ENCODE measurements at places on chromosomes 4 and X.

GRCh38 chrX:413322-414201, 26.9 kb upstream of the PPP2R3B start:
- no peak for DNase-seq

DNA sequence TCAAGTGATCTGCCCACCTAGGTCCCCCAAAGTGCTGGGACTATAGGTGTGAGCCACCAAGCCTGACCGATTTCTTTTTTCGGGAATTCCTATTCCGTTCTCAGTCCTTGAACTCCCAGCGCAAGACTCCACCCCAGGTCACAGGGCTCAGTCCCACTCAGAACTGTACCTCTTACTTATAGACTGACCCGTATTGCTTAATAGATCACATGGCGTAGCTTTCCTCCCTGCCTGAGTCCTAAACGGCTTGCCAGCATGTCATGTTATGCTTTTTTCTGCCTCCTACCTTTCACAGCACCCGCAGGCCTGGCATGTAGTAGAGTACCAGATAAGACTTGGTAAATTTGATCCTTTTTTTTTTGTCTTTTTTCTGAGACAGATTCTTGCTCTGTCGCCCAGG, 22.4 kb downstream of the SAT1 start:
- DNase-seq: no peak

DNA sequence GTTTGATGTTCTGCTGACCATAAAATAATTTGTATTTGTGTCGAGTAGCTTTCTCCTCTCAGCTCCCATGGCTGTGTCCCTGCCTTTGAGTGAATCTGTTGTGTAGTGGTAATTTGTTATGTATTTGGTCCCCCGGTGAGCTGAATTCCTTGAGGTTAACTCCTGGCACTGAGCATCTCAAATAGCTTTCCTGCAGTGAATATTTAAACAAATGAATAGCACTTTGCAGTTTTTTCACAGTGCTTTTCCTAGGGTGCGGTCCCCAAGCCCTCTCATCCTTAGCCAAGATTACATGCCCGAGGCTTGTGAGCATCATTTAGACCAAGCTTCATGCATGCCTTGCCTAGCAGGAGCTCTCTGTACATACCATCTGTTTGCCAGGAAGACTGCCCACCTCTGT, 74.2 kb downstream of the CLDN34 start:
- DNase-seq: no peak

- DNase-seq: no peak
Observed at GRCh38 chrX:18491587-18492340, 66.4 kb downstream of the CDKL5 start.

DNA sequence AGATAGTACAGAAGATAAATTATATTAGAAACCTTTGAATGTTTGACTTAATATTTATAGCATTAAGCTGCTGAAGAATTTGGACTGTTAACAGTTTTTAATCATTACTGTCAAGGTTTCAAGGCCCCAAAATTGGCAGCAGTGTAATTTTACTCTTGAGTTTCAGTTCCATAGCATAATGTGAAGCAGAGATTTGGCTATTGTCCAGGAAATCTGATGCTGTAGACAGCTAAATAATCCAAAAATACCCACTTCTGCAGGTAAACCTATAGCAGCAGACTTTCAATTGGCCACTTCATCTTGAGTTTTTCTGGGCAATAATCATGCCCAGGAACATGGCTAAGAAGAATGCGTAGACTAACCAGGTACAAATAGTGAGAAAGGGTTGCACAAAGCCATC, 85.0 kb downstream of the RCHY1 start:
- no peak for DNase-seq

DNA sequence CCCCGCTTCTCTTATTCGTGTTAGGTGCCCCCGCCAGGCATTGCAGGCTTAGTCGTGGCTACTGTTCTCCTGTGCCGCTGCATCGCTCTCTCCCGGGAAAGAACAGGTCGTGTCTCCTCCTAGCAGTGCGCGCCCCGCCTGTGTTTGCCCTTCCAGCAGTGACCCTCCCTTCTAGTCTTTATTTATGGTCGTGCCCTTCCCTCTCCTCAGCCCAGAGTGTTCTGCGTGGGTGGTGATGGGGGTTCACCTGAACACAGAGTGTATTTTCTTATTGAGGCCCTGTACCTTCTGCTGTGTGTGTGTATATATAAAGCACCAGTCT, 15.2 kb downstream of the USP11 start:
- DNase-seq: no peak

DNA sequence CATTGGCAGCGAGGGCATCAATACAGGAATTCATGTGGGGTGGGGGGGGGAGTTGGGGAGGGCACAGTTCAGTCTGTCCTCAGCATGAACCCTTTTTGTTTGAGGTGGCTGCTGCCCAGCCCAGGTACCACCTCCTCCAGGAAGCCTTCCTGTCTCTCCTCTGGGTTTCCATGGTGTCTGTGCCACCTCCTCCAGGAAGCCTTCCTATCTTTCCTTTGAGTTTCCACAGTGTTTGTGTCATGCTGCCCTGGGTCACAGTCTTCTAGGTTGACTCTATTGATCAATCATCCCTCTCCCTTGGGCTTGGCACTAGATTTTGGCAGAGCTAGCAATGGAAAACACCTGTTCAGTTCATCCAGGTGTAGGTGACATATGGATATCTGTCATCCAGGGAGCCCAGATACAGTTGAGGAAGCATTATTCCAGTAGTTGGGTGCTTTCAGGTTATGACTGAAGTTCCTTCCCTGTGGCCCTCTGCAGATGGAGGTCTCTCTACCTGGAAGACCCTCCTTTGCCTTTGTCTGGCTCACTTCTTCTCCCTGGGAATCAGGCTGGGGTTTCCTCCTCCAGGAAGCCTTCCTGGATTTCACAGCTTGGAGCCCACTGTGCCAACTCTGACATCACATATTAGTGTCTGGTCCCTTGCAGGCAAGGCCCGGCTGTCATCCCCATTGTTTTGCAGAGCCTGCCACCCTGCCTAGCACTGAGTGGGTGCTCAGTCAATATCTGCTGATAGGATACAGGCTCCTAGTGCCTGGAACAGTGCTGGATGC, 96.6 kb downstream of the SORCS2 start:
- no peak for DNase-seq

DNA sequence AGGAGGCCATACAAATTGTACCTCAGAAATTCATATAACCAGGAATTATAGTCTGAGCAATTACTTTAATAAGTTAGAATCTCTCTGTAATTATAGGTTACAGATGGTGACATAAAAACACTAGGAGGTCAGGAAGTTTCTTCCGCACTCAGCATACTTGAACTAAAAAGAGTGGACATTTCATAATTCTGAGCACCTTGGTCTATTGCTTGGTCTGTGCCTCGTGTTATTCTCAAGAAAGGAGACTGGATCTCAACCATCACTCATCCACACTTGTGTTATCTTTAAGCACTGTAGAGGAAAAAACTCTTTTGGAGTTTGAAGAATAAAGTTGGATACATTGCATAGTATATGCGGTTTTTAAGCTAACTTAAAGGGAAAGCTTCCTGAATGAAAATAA, 91.1 kb downstream of the SYNPO2 start:
- DNase-seq: no peak

- DNase-seq: no peak
Observed at GRCh38 chrX:17414027-17414658, 39.1 kb downstream of the NHS start.

DNA sequence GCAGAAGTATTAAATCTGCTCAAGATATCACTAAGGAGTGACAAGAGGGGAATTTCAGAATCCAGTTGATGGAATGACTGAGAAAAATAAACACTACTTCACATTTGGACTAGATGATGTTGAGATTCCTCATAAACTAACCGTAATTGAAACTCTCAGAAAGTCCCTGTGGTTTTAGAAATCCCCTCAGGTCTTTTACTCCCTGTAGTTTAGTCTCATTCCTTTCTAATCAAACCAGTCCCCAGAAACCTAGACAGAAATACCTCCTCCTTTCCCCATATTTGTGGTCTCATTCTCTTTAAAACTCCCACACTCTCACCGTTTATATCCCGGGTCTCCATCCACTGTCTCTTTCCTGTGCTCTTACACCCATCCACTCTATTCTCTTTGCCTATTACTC, 15.0 kb upstream of the TLR1 start:
- DNase-seq: no peak

- no peak for DNase-seq
Observed at GRCh38 chr4:52106191-52106590, 55.1 kb downstream of the SPATA18 start.

GRCh38 chr4:99634742-99635360, 22.8 kb downstream of the C4orf54 start:
- DNase-seq: no peak

GRCh38 chr4:8461086-8461485, 20.5 kb downstream of the TRMT44 start:
- no peak for DNase-seq

GRCh38 chr4:156495836-156496235, 475.8 kb downstream of the PDGFC start:
- no peak for DNase-seq

- no peak for DNase-seq
Observed at GRCh38 chr4:99872570-99872969, 21.7 kb downstream of the LAMTOR3 start.

DNA sequence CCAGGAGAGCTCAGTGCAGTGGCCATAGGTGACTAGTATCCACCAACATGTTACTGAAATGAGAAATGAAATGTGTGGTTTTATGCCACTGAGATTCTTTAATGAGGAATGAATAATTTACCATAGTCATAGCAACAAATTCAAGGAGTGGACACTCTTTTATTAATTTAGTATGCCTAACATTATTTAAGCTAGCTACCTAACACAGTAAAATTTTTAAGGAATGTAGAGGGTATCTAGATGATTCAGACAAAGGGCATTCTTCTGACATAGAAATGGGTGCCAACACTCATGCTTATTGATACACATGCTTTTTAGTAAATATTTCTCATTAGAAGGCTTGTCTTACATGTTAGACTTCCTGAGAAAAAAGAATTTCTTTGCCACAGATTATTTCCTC, 33.3 kb upstream of the SULT1B1 start:
- DNase-seq: no peak

- no peak for DNase-seq
Observed at GRCh38 chr4:47668810-47669408, 169.0 kb downstream of the CORIN start.

GRCh38 chr4:164402554-164402953, 351.4 kb upstream of the SMIM31 start:
- no peak for DNase-seq

- no peak for DNase-seq
Observed at GRCh38 chr4:147017081-147017480, 71.4 kb upstream of the TTC29 start.

DNA sequence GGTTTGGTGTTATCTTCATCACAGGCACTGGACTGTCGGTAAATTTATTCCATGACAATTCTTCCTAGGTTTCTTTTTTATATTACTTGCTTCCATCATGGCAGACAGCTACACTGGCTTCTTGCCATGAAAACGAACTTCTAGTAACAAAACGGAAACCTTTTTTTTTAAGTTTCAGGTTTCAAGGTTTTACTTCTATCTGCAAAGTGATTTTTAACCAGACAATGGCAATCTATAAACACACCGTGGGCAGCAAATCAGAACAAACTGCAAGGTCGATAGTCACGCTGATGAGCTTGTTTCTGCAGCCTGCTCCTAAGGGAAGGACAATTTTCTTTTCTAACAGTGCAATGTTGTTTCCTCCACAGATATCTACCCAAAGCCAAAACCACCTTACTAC, 29.9 kb downstream of the XG start:
- no peak for DNase-seq

GRCh38 chrX:124497386-124497785, 151.0 kb downstream of the SH2D1A start:
- no peak for DNase-seq

GRCh38 chrX:42107495-42108488, 184.4 kb upstream of the CASK start:
- DNase-seq: no peak

- no peak for DNase-seq
Observed at GRCh38 chrX:67692246-67692645, 148.4 kb downstream of the AR start.

- no peak for DNase-seq
Observed at GRCh38 chrX:109880629-109881028, 122.3 kb upstream of the TMEM164 start.

- no peak for DNase-seq
Observed at GRCh38 chrX:24055043-24055356, 244 bp downstream of the EIF2S3 start.

GRCh38 chrX:38985375-38985774, 184.1 kb downstream of the MID1IP1 start:
- DNase-seq: no peak

- DNase-seq: no peak
Observed at GRCh38 chr4:184907216-184907615, 81.4 kb upstream of the ACSL1 start.

- no peak for DNase-seq
Observed at GRCh38 chr4:53713296-53713695, 122.0 kb upstream of the LNX1 start.

DNA sequence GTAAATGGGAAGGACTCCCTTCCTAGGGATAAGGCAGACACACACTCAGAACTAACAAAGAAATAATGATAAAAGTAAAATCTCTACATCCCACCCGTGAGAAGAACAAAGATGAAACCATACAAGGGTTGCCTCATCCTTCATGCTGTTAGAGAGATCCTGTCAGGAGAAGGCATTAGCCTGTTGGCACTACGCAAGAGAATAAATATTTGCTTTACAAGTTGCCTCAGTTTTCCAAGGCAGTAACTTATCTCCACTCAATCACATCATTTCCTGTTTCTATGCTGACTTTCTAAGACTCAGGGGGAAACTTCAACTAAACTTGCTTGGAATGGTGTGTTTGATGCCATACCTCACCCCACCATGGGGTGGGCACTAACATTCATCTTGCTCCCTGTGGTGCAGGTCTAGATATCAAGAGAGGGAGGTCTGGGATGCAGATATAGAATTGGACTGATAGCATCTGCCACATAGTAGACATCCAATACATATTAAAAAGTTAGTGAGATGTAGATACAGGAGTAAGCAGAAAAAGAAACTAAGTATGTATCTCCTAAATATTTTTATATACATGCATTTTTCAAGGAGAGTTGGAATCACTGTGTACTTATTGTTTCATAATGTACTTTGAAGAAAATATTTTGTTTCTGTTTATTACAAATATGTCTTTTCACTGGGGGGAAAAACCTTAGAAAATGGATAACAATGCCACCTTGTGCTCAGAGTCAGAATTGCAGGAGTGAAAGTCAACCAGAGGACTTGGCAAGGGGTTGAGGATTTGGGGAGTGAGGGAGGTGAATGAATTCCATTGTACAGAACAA, 57.2 kb upstream of the BEX4 start:
- no peak for DNase-seq

GRCh38 chrX:151697522-151697921, 2.3 kb downstream of the PRRG3 start:
- DNase-seq: no peak

- no peak for DNase-seq
Observed at GRCh38 chrX:68669094-68669860, 21.8 kb downstream of the STARD8 start.

DNA sequence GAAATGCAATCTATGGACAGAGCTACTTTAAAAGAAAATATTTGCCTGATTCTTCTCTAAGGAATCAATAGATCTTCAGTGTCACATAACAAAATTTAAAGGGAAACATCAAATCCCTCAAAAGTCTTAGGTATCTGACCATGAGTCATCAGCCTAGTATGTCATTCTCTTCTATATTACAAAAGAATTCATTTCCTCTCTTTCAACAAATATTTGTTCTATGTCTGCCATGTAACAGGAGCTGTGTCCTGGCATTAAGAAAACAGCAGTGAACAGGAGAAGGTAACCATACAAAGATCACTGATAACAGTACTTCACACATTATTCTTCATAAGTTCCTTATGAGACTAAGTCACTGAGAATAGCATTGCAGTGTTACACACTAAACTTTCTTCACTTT, 243.6 kb upstream of the DKK2 start:
- no peak for DNase-seq

GRCh38 chr4:169342906-169343564, 72.3 kb upstream of the SH3RF1 start:
- no peak for DNase-seq
